ENCODE measurements at places on chromosomes 5 and 9.

- no peak for DNase-seq
Observed at GRCh38 chr9:108854641-108855528, 901 bp downstream of the ACTL7B start.

DNA sequence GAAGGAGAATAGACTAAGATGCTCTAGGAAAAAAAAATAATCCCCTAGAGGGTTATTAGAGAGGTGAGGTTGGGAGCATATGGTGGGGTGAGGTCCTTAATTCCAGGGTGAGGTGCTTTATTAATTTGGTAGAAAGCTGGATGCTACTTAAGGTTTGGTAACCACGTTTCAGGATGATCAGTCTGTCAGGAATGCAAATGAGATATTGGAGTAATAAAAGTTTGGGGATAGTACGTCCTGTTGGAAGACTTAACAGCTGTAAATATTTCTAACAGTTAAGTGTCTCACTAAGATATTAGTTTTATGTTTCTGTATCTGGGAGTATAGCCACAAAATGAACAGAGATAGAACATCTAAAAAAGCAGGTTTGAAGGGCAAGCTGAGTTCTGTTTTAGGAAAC lies 578.9 kb downstream of the CETN3 start:
- no peak for DNase-seq

- no peak for DNase-seq
Observed at GRCh38 chr5:35626108-35626507, 8.4 kb downstream of the SPEF2 start.

DNA sequence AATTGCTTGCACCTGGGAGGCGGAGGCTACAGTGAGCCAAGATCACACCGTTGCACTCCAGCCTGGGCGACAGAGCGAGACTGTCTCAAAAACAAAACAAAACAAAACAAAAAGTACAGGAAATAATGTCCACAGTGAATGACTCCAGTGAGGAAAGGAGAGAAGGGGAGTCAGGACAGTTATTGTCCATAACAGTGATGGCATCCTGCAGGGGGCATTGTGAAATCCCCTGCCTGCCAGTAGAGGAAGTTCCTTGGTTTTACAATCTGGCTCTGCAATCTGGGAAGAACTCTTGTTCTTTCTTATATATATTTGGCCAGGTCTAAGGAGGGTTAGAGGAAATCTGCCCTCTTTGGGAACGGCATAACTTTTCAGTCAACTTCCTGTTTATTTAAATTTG lies 8.2 kb downstream of the SH3GL2 start:
- DNase-seq: no peak

DNA sequence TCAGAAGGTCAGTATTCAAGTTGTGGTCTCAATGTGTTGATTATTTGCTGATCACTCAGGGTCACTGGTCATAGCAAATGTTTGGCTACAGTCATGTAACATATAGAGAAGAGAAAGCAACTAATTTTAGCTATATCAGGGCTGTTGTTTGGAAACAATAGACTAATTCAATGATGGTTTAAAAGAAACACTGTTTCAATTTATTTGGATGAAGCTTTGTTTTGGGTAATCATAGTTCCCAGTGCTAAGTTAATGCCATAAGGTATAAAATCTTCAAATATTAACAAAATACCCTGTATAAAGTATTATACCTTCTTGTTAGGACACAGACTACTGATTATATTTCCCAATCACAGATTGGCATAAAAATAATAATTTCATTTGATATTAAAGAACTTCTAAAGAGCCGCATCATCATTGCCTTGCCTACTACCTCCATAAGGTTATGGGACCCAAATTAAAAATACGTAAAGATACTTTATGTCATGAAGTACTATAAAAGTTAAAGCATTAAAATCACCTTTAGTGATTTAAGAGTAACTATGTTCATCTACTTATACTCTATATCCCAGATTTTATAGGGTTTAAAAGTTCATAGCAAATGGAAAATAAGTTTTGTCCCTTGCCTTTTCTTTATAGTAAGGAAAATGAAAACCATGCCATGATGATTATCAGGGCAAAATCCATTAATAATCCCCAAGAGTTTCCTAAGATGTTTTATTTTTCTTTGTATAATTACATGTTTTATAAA lies 6.0 kb downstream of the NR3C1 start:
- no peak for DNase-seq

GRCh38 chr5:137706841-137707240 lies 29.0 kb downstream of the KLHL3 start:
- no peak for DNase-seq

GRCh38 chr9:93658184-93658925 lies 82.0 kb downstream of the PHF2 start:
- DNase-seq: no peak

DNA sequence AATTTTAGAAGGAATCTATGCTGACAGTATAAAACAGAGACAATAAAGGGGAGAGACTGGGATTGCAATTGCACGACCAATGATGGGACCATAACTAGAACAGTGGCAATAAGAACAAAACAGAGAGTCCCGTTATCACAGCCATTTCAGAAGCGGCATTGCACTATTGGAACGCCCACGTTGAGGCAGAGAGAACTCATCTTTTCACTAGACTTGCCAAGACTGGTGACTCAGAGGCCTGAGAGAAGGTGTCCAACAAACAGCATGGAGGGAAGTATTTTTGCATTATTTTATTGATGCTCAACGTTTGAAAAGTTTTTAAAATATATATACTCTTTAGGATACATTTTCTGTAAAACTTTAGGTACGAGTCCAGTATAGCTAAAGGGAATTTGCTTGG lies 737.7 kb downstream of the TLE1 start:
- no peak for DNase-seq

DNA sequence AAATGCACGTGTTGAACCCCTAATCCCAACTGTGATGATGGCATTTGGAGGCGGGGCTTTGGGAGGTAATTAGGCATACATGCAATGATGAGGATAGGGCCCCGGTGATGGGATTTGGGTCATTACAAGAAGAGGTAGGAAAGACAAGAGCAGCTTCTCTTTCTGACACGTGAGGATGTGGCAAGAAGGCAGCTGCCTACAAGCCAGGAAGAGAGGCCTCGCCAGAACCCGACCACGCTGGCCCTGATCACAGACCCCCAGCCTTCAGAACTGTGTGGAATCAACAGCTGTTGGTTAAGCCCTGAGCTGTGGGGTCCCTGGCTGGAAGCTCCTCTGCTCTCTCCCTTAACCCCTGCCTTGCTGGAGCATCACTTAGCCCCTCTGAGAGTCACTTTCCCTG lies 57.5 kb downstream of the COL23A1 start:
- DNase-seq: no peak

GRCh38 chr5:36635721-36636390 lies 29.4 kb downstream of the SLC1A3 start:
- no peak for DNase-seq

DNA sequence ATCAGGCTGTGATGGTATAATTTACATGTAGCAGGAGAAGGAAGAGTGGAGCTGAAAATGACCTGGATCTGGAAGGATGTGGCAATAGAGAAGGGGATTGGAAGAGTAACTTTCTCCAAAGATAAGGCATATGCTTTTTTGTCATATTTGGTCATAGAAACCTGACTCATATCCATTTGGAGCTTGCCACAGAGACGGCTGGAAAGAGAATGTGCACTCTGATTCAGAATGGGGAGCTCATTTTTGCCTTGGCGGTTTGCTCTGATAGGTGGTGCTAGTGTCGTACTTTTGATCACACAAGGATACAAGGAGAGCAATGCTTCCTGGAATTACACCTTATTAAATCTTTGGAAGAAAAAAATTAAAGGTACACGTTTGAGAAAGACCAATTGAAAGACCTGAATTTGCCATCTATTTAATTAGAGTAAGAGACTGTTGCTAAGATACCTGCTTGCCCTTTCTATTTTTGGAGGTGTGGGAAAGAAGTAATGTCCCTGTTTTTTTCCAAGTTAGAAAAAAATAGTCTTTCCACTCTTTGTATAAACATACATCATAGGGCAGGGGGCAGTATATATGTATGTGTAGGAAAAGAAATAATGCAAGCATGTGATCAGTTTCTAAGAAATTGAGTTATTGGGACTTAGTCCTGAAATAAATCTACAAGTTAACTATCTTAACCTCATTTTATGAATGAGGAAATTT lies 5.4 kb downstream of the LSM11 start:
- no peak for DNase-seq

GRCh38 chr9:24518545-24518944 lies 27.2 kb downstream of the IZUMO3 start:
- DNase-seq: no peak

DNA sequence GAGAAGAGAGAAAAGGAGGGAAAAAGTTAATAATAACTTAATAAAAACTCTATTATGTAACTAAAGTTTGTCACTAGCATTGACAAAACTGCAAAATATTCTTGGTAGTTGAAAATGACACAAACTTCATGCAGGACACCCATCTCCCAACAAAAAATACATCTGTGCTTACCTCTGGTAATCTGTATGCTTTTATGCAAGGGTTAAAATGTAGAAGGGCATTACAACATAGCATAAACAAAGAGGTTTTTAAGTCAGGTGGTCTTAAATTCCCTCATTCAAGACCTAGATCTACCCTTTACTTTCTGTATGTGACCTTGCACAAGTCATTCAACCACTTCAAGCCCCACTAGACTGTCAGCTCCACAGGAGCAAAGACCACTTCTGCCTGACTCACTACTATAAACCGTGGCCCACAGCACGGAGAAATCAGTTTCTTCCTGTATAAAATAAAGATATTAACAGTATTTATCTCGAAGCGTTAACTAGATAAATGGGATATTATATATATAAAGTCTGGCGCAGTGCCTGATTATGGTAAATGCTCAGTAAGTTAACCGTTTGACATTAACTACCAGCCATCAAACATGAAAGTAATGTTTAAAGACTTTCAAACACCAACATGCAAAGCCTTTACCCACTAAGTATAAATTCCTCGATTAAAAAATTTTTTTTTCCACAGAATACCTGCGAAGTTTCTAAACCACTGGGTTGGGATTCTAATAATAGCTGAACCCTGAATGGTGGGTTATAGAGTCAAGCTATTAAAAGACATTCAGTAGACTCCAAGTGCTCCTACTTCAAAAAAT lies 2.0 kb downstream of the FBXL17 start:
- no peak for DNase-seq

DNA sequence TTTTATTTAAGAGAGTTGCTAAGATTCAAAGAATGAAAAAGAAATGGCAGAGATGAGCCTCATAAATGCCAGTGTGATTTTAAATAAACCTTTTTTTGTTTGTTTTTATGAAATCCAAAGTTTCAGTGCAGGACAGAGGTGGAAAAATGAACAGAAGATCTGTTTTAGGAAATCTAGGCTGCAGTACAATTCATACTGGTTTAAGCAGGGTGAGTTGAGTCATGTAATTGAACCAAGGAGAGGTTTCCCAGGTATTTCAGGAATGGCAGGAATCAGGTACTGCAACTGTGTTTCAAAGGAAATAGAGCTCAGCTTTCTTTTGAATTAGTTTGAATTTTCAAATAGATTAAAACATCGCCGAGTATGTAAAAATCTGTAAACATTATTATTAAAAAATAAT lies 3.0 kb upstream of the ANKRD31 start:
- DNase-seq: no peak

- DNase-seq: no peak
Observed at GRCh38 chr9:116724123-116724522, 37.0 kb downstream of the TRIM32 start.

- DNase-seq: no peak
Observed at GRCh38 chr5:37754976-37755375, 84.9 kb downstream of the GDNF start.

- no peak for DNase-seq
Observed at GRCh38 chr5:173412566-173412965, 84.4 kb upstream of the STC2 start.

DNA sequence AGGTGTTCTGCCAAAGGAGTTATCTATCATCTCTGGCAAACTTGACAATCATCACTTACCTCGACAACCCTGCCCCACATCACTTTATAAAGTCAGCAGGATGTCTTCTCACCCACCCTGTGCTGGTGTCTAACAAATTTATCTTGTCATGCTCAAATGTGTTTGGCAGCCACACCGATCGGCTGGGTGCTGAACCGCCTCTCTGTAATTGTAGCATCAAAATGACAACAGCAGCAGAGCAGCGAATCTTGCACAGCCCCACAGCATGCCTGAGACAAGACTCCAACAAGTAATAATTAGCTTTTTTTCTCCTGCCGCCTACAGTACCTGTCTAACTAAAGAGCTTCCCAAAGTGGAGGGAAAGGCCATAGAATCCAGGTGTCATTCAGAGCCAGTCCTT lies 176.2 kb downstream of the NR3C1 start:
- no peak for DNase-seq

- DNase-seq: no peak
Observed at GRCh38 chr5:143044265-143044664, 274.1 kb downstream of the ARHGAP26 start.

GRCh38 chr9:71767163-71767775 lies 1.0 kb downstream of the CEMIP2 start:
- DNase-seq: no peak

DNA sequence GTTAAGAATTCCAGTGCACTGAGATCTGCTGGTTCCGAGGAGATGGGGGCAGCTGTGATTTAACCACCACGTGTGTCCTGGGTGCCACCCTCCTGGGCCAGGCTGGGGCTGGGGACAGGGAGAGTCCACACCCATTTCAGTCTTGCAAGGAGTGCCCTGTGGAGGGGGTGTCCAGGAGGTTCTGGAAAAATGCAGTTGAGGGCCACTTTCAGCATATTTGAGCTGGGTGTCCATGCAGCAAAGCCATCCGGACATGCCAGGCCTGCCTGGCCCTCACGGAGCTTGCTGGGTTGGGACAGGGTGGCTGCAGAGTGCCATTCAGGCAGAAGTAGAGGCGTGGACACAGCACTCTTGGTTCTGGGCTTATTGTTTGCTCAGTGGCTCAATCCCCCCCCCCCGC lies 68.1 kb downstream of the NEK6 start:
- no peak for DNase-seq

DNA sequence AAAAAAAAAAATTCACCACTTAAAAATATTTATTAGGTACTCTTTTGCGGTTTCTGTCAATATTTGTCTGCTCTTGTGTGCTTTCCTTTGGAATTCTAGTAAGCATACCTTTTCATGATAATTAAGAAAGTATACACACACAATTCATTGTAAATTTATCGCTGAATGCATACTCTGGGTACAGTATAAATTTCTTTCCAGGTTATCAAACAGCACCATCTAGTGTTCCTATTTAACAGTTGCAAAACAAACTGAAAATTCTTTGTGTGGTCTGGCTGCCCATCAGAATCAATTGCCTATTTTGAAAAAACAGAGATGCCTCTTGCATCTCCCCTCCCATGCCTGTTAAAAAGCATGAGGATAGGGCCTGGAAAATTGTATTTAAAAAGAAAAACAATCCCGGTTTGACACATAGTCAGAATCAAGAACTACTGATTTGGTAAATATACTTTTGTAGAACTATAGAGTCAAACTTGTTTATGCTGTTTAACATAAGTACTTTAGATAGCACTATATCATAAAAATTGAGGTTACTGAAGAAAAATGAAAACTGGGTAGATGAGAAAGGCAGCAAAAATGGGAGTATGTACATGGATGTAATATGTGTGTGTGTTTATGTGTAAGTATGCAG lies 16.2 kb downstream of the PGGT1B start:
- DNase-seq: no peak

DNA sequence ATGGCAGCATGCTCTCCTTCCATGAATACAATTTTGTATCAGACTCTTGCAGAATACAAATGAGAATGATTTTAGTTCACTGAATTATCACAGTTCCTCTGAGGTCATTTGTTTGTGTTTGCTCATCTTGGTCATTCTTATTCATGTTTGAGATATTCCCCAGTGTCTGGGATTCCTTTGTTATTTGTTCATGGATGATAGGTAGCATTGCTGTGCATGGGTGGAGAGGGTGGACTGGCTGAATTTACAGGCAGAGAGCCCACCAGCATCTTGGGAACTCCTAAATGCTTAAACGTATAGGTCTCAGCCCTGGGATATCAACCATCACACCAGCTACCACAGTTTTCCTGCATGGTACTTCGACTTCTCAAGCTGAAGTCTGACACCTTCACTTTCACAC lies 459.8 kb downstream of the CCDC171 start:
- DNase-seq: no peak
